ENCODE measurements at places on chromosomes 7 and 10. TPM values are rescaled to one million over a fixed set of nuclear protein-coding genes. Genes with fewer than 3 reads are reported as not detected.

GRCh38 chr10:89644967-89645741 lies at the start of gene PANK1:
PANK1 (minus strand) TSS chr10:89645242; CDS start chr10:89644891, 351 bp downstream.
- no peak within 1 kb of the TSS for H3K4me3 ChIP-seq
- H3K4me1 ChIP-seq, result peaks cover 26% of the 10 kb centered on the region
- DNase-seq, result peak; percentile 95
- no peaks in the 10 kb centered on the region for H3K36me3 ChIP-seq
- H3K27me3 ChIP-seq, result no peaks in the 10 kb centered on the region
- H3K27ac ChIP-seq, result peak within 1 kb of the TSS; percentile 100

- peak overlapping the region; percentile 52 for H3K4me3 ChIP-seq
- DNase-seq, result no peak
Observed at GRCh38 chr10:16717622-16718395, 99.4 kb downstream of the RSU1 start.

Gene LRRC4
- total RNA-seq, result 0.94 TPM

Gene AGBL3
- 0.94 TPM for total RNA-seq

- peaks cover 25% of the 10 kb centered on the region for H3K27me3 ChIP-seq
- peaks cover 8% of the 10 kb centered on the region for H3K4me1 ChIP-seq
- no peaks in the 10 kb centered on the region for H3K36me3 ChIP-seq
- H3K27ac ChIP-seq, result no peak overlapping the region
- no peak for DNase-seq
Observed at GRCh38 chr10:48705401-48705938, 20.8 kb downstream of the WDFY4 start.

All from chondrocyte (in vitro differentiated cells).